Activated CD8-positive, alpha-beta memory T cell treated with anti-CD3 and anti-CD28 coated beads for 1 hour (primary cell): ENCODE measurements at places on chromosomes 6 and 20.

DNA sequence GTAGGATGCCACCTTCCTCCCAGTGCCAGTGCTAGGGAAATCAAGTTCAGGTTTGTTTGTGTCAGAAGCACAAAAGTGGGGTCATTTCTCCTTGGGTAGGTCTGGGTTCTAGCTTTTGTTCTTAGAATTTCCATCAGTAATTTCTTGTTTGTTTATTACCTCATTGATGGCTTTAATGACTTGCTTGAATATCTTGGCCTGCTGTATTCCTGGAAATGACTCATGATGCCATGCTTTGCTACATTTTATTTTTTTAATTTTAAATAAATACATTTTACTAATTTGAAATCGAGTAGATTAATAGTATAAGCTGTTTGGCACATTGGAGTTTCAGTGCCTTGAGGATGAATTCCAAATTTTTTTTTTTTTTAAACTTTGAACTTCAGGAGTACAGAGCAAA, 189.6 kb downstream of the JARID2 start:
- DNase-seq: no peak

GRCh38 chr20:10105046-10105445, 70.3 kb downstream of the ANKEF1 start:
- no peak for DNase-seq

- DNase-seq: no peak
These were observed 215.3 kb upstream of the KCNQ5 start for GRCh38 chr6:72406517-72406916.

GRCh38 chr6:55141611-55142010, 32.7 kb upstream of the HCRTR2 start:
- no peak for DNase-seq

DNA sequence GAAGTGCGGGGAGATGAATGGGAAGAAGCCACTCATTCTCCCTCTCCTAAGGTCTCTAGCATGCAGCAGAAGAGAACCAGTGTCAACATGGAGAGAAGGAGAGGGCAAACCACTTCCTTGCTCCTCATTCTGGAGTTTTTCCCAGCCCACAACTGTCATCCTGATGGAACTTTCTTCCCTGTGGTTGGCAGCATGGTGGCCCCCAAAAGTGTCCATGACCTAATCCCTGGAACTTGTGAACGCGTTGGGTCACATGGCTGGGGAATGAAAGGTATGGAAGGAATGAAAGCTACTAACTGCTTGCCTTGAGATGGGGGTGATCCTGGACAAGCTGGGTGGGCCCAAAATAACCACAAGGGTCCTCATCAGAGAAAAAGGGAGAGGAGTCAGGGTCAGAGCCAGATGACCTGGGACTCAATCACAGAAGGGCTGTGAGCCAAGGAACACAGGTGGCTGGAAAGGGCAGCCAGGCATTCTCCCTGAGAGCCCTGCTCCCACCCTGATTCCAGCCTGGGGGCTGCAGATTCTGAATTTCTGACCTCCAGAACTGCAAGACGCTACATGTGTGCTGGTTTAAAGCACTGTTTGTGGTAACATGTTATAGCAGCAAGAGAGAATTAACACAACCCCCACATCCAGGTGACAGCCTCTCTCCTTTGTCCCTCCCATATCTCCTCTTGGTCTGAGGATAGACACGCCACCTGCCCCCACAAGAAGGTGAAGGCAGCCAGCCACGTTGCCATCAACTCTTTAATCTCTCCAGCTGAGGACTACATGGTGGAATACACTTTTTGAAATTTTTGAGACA, 63.2 kb downstream of the PYGB start:
- DNase-seq: no peak

DNA sequence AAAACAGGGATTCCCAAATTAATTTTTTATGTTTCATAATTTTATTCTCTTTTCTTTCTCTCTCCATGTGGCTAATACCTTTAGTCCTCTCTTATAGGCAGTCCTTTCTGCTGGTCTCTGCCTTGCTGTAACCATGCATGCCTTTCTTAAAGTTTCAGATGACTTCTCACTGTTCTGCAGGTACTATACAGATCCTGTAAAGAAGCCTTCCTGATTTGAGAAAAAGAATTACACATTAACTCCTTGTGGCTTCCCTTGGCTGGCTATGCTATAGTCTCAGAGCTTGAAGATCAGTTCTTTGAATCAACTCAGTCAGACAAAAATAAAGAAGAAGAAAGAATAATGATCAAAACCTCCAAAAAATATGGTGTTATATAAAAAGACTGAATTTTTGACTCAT, 7.3 kb upstream of the GPR63 start:
- DNase-seq: no peak
